ENCODE measurements at places on chromosomes 7 and 10.
A peak's percentile ranks its signal among the peaks of the same experiment; 100 is the strongest.

- DNase-seq: no peak
These were observed 242.1 kb downstream of the MGMT start for GRCh38 chr10:129709101-129709500.

DNA sequence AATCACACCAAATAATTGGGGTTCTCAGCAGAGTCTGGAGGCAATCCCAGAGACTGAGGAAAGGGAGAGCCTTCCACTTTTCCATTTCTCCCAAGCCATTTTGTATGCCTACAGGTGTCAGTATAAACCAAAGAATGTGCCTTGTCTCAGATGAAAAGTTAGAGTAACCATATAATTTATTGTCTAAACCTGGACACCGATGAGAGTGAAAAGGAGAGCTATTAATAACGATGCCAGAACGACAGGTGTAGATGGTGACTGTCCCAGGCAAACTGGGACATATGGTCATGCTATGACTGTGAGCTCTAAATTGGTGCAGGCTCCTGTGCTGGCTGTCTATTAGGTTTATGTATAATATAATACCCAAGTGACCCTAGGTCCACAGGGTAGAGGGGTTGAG lies 219.6 kb downstream of the ARHGAP12 start:
- DNase-seq: no peak

DNA sequence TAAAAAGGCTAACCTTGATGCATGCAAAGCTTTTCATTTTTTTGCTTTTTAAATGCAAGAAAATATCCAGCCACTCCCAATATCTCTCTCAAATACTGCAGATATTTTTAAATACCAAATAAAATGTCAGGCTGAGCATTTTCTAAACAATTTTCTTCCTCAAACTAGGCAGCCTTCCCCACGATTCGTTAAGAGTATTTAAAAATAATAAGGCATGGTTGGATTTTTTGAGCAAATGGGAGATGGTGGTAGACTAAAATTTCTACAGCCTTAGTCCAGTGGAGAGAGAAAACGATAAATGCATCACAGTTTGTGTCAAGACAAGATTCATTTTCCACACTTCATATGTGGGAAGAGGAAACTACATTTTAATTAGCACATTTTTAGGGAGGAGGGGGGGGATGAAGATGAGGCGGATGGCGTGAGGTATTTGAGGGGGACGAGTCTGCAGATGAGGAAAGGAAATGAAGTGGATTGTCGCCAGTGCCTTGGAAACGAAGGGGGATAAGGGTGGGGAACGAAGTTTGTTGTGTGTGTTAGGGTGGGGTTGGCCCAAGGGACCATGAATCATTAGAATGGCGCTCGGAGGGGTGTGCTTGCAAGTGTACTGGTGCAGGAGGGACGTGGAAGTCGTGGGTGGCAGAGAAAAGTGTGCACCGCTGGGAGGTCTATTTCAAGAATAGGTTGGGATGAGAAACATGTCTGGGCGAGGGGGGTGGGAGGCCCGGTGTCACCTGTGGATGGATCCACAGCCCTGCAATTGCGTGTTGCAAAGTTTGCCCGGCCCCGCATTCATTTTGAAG lies 1.2 kb upstream of the ADD3 start:
- peak; percentile 31 for DNase-seq

DNA sequence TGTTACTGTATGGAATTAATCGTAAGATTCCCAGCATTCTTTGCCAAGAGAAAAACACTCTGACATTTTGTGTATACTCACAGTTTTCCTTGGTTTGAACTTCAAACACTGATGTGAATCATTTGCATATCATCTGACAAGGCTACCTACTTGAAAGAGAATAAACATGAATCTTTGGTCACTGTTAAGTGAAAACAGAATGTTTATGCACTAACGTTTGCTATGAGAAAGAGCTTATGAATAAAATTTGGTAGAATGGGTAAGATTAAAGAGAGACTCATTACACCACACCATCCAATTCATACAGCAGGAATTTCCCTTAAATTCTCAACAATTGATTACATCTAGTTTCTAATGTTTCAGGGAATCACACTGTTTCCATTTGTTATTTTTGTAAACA lies 46.6 kb downstream of the MACC1 start:
- no peak for DNase-seq

DNA sequence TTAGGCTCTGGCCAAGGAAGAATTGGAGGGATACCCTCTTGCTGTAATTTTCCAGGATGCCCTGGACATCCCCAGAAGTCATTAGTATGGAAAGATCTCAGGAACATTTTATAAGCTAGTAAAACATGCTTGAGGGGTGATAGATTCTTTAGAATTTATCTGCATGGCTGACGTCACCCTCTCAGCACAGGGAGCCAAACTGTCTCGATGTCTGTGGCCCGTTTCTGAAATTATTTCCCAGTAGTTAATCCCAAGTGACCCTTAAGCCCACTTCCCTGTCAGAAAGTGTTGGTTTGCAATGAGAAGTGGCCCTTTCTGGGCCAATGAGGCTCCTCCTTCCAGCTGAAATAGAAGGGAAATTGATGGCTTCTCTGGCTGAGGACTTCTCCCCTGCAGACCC lies 184.5 kb upstream of the BMPER start:
- no peak for DNase-seq

DNA sequence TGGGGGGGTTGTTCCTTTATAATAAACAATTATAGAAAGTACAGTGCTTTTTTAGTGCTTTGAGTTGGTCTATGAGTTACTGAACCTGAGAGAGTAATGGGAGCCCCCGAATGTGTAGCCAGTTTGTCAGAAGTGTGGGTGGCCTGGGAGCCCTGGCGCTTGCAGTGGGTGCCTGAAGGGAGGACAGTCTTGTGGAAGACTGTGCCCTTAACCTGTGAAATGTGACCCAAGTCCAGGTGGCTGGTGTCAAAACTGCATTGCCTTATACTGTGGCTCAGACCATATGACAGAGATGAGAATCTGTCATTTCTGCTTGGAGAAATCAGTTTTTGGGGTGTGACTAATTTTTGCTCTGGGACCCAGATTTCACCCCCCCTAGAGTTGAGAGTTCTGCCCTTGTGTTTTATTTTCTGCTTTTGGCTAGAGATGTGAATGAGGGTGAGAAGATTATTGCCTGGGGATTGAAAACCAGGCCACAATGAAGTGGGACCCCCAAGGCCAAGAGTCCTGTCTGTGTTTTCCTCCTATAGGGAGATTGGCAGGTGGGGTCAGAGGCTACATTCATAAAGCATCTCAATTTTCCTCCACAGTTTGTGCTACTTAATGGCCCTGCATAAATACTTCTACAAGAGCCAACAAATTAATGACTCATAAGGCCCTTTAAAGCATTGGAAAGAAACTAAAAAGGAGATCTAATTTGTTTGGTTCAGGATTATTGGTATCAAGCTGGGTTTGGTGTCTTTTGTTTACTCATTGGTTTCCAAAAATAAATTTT lies 24.1 kb upstream of the CARD11 start:
- no peak for DNase-seq

GRCh38 chr7:27105301-27106031 lies 3.0 kb upstream of the HOXA2 start:
- no peak for DNase-seq

GRCh38 chr10:45001381-45002148 lies 842 bp downstream of the ZNF22 start:
- no peak for DNase-seq

DNA sequence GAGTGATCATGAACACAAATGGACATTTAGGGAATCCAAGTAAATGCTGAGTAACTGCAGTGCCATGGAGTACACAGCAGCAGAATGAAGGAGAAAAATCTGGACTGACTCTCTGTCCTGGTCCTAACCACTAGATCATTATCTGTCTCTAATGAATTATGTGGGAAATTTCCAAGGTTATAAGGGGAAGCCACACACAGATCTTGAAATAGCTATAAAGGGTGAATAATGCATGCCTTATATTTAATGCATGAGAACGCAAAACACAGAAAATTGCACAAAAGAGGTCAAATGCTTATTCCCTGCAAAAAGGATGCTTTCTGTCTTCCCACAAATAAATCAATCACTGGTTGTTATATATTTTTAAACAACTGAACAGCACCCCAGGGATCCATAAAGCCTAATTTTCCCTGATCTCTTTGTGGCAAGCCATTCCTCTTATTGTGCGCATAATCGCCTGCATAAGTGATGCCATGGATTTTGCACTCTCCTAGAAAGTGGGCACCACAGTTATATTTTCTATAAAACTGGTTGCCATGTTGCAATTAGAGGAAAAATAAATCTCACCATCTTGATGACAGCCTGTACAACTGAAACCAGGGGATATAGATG lies 201.8 kb downstream of the XPNPEP1 start:
- DNase-seq: no peak

DNA sequence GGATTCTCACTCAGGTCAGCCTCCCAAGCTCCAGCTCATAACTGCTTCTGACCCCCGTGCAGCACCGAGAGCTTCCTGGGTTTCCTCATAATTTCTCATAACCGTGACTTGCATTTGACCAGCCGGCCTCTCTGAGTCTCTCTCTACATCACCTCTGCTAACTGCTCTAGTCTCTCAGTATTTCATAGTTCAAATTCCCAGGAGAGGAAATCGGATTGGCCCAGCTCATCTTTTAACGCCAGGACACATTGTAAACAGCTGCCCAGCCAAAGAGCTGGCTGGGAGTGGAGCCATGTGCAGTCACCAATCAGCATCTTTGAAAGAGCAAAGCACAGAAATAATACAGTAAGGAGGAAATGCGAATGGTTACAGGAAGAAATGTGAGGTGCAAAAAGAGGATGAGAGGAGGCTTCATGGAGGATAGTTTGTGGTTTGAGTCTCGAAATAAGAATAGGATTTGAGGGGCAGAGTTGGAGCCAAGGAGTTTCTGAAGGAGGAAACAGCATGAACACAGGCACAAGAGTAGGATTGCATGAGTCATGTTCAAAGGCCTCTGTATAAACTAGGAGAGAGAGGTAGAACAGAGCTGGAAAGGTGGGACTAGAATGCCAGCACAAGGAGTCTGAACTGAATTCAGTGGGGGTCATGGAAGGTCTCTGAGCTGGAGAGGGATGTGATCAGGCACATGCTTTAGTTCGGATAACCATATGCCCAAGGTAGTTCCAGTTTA lies 15.2 kb upstream of the LBX1 start:
- peak; percentile 71 for DNase-seq

GRCh38 chr10:72483471-72483870 lies 128.8 kb upstream of the DNAJB12 start:
- no peak for DNase-seq

- no peak for DNase-seq
These were observed 105.7 kb upstream of the FAM20C start for GRCh38 chr7:86629-87028.

GRCh38 chr7:158519633-158520174 lies 67.9 kb downstream of the PTPRN2 start:
- DNase-seq: no peak

DNA sequence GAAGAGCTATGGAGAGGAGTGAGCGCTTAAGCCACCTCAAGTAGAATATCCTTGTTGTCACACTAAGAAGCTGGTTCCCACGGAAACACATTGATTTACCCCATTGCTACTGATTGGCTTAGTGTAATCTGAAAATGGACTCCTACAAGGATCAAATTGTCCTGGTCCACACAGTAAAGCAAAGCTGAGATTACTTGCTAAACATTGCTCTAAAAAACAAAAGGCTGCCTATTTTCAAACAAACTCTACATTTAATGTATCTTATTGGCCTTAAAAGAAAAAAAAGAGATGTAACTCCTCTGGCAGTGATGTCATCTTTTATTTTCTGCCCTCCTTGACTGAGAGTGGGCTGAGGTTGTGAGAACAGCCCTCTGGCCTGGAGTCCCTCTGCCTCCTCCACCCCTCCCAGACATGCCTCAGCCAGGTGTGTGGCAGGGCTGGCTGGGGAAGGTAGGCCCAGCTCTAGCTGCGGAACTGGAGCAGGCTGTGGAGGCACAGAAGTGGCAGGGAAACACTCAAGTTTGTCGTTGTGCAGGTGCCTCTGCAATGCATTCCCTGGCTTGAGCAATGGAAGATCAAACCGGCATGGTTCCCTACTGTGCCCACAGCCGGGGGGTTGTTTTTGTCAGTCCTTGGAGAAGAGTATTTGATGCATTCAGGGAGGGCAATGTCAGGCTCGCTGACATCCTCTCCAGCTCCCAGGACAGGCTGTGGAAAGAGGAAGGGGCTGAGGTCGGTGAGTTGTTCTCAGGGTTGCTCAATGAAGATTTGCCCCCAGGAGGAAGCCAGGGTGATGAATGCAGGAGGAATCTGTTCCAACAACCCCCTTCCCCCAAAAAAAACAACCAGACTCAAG lies 9.1 kb downstream of the KLF6 start:
- DNase-seq: no peak

DNA sequence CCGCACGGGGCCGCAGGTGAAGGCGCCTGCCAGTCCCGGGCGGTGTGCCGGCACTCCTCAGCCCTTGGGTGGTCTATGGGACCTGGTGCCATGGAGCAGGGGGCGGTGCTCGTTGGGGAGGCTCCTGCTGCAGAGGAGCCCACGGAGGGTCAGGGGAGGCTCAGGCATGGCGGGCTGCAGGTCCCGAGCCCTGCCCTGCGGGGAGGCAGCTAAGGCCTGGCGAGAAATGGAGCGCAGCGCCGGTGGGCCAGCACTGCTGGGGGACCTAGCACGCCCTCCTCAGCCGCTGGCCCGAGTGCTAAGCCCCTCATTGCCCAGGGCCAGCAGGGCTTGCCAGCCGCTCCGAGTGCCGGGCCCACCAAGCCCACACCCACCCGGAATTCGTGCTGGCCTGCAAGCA lies 18.9 kb downstream of the AKR1E2 start:
- no peak for DNase-seq

All from GM04504 (cell line).